ENCODE measurements at places on chromosomes 16 and 17. TPM values are rescaled to one million over a fixed set of nuclear protein-coding genes. Genes with fewer than 3 reads are reported as not detected.

Gene AURKB
- 3.7 TPM for total RNA-seq

- peak; percentile 87 for DNase-seq
Observed at GRCh38 chr16:4734730-4735535, 596 bp downstream of the DNAAF8 start.

GRCh38 chr17:76783146-76783545 lies 45.2 kb downstream of the MFSD11 start:
- DNase-seq: no peak

DNA sequence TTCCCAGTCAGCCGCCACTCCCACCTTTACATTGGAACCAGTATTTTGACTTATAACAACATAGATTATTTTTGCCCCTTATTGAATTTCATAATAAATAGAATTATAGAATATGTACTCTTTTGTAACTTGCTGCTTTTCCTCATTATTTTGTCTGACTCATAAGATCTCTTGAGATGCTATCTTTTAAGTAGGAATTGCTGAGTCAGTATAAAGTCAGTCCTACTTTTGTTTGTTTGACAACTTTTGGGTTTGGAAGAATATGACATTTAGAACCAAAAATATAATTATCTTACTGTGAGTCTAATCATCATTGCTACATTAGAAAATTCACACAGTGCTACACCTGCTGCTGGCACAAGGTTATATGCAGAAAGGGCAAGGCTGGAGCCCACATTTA lies 69.7 kb downstream of the STXBP4 start:
- DNase-seq: no peak

- no peak for DNase-seq
Observed at GRCh38 chr17:2395258-2396181, 5.3 kb downstream of the MNT start.

DNA sequence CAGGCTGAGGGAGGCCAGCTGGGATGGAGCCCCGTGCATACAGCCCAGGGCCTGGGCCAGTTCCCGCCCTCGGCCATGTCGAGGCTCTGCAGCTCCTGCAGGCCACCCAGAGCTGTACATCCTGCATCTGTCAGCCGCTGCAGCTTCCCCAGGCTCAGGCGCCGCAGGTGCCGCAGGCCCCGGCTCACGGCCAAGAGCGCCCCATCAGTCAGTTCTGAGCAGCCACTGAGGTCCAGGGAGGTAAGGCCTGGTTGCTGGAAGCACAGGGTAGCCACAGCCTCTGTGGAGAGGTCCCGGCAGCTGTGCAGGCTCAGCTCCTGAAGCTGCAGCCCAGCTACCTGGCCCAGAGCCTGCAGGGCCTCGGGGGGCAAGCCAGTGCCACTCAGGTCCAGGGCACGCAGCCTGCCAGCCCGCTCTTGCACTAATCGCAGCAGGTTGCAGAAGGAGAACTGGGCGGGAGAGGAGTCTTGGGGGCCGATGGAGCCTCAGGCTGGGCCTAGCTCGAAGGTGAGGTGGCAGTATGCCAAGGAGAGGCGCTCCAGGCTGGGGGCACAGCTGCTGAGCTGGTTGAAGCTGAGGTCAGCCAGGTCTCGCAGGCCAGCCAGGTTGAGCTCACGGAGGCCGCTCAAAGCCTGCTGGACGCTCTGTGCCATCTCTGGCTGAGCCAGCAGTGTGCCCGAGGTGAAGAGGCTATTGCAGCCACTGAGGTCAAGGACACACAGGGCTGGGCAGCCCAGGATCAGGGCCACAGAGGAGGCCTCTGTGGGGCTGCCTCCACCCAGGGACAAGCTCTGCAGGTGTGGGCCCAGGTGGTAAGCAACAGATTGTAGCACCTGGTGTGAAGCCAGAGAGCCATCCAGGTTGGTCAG lies 11.4 kb downstream of the ELMO3 start:
- no peak for DNase-seq

Gene SEPTIN1
- total RNA-seq: not detected

Gene C16orf78
- total RNA-seq: not detected

Gene NOG
- total RNA-seq: 7.7 TPM

DNA sequence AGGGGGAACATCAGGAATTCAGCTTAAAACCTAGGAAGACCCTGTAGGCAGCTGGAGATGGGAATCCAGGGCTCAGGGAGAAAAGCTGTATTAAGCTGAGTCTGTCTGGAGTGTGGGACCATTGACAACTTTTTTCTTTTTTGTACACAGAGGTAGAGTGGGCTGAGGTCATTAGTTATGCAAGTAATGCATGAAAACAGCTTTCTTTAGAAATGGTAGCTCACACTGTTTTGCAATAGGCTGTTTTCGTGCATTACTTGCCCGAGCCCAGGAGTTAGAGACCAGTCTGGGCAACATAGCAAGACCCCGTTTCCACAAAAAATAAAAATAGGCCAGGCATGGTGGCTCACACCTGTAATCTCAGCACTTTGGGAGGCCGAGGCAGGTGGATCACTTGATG lies 46.5 kb downstream of the KATNIP start:
- DNase-seq: no peak

DNA sequence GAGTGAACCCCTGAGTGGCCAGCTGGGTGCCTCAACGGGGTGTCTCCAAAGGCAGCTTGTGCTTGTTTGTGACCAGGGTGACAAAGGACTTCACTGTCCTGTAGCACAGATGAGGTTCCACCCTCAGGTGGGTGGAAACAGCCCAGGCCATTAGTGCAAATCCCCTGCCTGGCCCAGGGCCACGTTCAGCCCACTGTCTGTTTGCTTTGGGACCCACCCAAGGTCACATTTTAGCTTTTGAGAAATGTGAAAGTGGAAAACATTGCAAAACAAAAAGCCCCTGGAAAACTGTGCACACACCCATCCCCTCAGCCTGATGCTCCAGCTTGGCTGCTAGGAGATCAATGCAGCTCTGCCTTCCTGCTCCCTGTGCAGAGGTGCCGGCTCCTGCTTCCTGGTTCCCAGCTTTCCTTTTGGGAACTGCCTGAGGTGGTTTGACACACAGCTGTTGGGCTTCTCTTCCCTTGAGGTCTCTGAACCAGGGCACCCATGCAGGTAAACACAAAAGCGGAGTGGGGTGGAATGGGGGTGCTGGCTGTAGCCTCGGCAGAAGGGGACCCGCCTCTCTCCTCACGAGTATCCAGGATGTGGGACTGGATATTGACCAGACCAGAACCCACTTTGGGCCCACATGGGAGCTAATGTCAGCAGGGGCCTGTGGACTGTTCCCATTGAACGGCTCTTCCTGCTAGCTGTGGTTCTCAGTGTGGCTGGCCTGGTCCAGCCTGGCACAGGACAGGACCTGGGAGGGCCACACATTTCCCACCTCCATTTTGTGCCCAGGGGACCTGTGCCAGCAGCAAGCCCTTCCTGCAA lies 7.9 kb upstream of the SPHK1 start:
- no peak for DNase-seq

Gene ATP2A3
- total RNA-seq: 2.4 TPM
